ENCODE measurements at places on chromosomes 11 and 22.

DNA sequence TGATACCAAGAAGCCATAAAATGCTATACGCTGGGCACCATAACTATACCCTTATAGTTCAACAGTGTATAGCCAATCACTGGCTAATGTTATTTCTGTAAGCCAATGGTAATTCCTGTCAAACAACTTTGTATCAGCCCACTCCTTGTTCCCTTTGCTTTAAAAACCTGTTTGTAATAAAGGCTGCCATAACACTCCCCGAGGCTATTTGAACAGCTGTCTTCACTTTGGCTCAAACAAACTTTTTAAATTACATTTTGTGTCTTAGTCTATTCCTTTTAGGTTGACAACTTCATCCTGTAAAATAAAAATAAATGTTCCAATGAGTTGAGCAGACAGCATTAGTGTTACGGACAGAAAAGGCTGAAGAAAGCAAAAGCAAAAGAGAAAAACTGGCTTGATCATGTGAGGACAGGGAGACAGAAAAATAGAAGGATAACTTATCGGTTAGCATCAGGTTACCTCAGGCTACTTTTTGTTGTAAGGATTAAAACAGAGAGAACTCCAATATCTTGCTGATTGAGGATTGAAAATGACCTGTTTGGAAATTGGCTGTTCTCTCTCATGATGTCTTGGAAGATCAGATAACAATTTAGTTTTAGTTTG is 95.0 kb downstream of the AASDHPPT start:
- no peak for DNase-seq

DNA sequence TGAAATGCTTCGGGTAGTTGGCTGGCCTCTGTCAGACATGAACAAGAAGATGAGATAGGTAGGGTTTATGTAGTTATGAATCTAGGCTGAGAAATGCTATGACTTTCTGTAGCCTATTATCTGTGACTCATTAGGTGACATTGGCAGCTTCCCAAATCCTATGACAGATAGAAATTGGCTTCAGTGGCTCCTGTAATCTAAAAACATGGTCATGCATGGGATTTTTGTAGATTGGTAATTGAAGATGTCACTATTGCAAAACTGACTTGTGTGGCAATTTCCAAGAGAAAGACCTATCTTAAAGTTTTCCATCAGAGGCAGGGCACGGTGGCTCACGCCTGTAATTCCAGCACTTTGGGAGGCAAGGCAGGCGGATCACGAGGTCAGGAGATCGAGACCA is 29.4 kb upstream of the GRIK4 start:
- no peak for DNase-seq

GRCh38 chr11:46106530-46107407 is 14.5 kb downstream of the PHF21A start:
- DNase-seq: no peak

GRCh38 chr22:50717709-50718351 is 20.2 kb upstream of the ACR start:
- DNase-seq: no peak

GRCh38 chr11:77309401-77310085 is 8.1 kb upstream of the GDPD4 start:
- DNase-seq: no peak

GRCh38 chr11:17762309-17762974 is 27.9 kb downstream of the KCNC1 start:
- DNase-seq: no peak

Measured in hypothalamus (tissue), 51 donors.